Effector CD8-positive, alpha-beta T cell (primary cell): ENCODE measurements at places on chromosomes 6 and 20.

- DNase-seq: no peak
Observed at GRCh38 chr20:58215116-58215515, 13.3 kb downstream of the ANKRD60 start.

DNA sequence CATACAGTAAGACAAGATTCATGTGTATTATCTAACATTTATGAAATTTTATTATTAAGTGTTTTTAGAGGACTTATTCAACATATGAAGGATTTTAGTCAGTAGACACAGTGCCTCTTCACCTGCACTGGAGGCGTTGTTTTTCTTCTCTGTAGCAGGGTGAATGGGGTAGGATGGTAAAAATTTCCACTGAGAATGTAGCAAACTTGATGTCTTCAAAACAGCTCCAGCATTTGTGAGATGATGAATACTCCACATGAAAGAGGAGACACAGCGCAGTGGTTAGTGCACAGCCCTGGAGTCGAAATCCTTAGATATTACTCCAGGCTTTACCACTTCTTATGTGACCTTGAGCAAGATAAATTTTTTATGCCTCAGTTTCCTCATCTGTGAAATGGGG is 110.5 kb upstream of the AHI1 start:
- DNase-seq: no peak

DNA sequence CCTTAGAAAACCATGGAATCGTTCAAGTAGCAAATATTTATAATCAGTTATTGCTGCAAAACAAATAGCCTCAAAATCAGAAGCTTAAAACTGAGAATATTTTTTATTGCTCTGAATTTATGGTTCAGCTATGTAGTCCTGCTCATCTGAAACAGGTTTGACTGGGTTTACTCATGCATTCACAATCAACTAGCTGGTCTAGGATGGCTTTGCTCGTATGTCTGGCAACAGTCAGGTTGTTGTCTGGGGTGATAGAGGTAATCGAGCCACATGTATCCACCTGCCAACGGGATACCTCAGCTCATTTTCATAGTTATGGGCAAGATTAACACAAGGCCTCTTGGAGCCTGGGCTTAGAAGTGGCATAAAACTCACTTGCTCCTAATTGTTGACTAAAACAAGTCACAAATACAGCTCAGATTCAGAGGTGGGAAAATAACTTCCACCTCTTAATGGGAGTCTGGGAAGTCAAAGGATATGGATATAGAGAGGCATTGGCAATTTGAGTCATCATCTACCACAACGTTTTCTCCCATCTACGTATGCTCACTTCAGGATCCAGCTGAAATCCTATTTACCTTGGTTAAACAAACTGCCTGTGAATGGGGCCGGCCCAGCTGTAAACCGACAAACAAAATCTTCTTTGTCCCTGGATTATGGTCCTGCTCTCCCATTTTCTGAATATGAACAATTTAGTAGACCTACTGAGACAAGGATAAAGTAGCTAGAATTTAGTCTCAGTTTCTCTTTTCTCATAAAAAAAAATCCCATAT is 54.5 kb upstream of the TENT5A start:
- DNase-seq: no peak

DNA sequence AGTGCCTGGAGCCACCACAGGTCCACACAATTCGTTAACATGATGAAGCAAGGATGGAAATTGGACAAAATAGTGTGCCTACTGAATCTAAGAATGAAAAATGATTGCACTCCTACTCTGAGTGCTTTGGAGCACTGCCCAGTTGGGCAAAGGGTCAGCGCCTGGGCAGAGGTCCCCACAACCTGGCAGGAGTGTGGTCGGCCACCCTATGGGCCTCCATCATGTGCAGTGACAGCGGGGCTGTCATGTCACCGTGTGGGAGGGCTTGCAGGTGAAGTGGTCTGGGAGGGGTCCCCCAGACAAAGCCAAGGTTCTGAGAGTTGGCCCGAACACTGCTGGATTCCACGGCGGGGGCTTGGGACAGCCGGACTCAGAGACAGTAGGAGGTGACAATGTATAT is 36.2 kb upstream of the CD93 start:
- no peak for DNase-seq

- no peak for DNase-seq
Observed at GRCh38 chr6:161583584-161583983, 309.7 kb upstream of the AGPAT4 start.

- DNase-seq: no peak
Observed at GRCh38 chr6:13648850-13649249, 33.7 kb downstream of the NOL7 start.

GRCh38 chr6:168355716-168356522 is 36.3 kb upstream of the DACT2 start:
- DNase-seq: no peak

DNA sequence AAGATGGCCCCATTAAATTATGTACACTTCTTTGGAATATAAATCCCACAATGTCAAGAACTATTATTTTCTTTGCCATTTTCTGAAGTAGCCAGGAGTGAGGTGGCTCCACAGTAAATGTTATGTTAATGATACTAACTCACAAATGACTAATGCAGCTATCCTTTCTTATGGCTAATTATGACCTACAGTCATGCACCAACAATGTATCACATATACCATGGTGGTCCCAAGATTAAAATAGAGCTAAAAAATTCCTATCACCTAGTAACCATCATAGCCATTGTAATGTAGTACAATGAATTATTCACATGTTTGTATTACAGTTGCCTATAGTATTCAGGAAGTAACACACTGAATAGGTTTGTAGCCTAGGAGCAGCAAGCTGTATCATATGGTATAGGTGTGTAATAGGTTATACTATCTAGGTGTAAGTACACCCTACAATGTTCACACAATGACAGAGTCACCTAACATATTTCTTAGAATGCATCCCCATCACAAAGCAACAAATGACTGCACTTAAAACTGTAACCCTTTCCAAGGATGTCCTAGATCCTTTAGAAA is 15.3 kb downstream of the ECHDC1 start:
- no peak for DNase-seq
